PC-9 (cell line): ENCODE measurements at places on chromosomes 12 and 14.

DNA sequence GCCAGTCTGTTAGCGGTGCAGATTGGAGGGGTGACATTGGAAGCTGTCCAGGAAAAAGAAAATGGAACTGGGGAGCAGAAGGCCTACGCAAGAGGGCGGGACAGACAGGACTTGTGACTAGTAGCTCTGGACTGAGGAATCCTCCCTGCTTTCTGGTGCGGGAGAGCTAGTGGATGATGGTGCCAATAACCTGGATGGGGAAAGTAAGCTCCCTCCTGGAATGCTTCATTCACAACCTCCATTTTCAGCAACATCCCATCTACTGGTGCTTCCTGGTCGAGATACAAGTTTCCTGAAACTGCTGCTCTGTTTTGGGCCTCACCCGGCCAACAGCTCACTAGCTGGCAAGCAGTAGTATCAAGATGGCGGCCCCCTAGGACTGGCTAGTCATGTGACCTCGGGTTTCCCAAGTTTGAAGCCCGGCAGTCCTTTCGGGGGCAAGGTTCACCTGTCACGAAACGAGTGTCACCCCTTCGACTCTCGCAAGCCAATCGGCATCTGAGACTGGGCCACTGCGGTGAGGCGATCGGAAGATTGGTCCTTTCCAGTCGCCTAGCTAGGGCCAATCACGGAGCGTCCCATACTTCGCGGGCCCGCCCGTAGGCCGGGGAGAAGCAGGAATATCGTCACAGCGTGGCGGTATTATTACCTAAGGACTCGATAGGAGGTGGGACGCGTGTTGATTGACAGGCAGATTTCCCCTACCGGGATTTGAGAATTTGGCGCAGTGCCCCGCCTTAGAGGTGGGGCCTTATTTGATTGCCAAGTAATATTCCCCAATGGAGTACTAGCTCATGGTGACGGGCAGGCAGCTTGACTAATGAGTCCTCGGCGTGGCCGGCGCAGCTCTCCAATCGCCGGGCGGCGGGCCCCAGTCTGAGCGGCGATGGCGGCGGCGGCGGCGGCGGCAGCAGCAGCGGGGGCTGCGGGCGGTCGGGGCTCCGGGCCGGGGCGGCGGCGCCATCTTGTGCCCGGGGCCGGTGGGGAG, at the start of gene PABPN1:
Gene PABPN1 (plus strand): TSS at position 874 of the 988 bp plus-strand sequence. CDS start 13 bp downstream, at position 887.
- DNase-seq, result peak; percentile 95

DNA sequence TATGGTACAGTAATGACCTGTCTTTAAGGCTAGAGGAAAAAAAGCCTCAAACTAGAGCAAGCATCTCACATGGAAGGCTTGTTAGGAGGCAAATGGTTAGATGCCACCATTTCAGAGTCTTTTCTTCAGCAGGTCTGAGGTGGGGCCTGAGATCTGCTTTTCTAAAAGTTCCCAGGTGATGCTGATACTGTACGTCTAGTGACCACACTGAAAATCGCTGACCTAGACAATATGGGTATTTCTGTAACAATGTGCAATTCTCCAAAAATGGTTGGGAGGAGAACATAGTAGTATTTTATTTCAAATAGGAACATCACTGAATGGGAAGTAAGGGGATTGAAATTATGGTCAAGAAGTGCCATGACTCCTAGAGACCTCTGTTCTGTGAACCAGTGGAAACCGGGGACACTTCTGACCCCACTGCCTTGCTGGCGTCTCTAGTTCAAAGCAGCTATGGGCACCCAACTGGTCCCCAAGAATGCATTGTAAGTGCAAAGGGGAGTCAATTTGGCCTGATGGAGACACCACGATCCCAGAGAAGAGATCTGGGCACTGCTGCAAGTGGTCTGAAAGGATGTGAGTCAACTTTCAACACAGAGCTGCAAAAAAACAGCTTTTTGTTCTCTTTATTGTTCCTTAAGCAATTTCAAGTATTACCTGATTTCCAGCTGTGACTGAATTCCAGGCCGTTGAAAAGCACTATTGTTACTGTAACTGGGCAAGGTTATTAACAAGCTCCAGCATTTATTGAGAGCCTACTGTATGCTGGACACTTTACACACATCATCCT, 54.4 kb upstream of the PLEKHG7 start:
- DNase-seq, result no peak

- no peak for DNase-seq
Observed at GRCh38 chr12:86826051-86826450, 569.9 kb upstream of the MGAT4C start.

DNA sequence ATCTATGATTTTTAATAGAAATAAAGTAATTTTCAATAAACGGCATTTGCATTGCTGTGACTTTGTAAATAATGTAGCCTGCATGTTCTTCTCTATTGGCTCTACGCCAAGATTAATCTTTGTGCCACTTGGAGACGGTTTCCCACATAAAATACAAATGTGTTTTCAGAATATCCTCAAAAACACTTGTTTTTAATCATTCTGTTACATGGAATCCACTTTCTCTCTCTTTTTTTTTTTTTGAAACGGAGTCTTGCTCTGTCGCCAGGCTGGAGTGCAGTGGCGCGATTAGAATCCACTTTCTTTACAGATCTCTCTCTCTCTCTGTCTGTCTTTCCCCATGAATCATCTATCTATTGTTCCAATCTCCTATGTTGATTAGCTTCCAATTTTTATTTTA, 22.8 kb upstream of the SSPN start:
- DNase-seq, result no peak

- no peak for DNase-seq
Observed at GRCh38 chr14:92560106-92560865, 46.7 kb downstream of the RIN3 start.
